Right kidney (tissue), 9 donors: ENCODE measurements at places on chromosomes 5 and 9.

DNA sequence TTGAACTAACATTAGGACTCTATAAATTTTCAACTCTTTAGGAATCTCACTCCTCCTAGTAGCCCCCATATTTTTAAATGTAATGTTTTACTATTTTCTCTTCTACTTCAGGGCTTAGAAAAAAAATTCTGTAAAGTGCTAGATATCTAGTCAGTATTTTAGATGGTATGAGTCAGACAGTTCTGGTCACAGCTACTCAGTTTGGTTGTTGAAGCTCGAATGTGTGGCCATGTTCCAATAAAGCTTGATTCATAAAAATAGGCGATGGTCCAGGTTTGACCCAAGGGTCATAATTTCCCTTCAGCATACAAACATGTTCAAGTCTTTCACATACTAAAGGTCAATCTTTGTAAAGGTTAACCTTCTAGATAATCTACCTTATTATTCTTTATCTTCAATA, 566.0 kb upstream of the CDH18 start:
- DNase-seq = no peak

DNA sequence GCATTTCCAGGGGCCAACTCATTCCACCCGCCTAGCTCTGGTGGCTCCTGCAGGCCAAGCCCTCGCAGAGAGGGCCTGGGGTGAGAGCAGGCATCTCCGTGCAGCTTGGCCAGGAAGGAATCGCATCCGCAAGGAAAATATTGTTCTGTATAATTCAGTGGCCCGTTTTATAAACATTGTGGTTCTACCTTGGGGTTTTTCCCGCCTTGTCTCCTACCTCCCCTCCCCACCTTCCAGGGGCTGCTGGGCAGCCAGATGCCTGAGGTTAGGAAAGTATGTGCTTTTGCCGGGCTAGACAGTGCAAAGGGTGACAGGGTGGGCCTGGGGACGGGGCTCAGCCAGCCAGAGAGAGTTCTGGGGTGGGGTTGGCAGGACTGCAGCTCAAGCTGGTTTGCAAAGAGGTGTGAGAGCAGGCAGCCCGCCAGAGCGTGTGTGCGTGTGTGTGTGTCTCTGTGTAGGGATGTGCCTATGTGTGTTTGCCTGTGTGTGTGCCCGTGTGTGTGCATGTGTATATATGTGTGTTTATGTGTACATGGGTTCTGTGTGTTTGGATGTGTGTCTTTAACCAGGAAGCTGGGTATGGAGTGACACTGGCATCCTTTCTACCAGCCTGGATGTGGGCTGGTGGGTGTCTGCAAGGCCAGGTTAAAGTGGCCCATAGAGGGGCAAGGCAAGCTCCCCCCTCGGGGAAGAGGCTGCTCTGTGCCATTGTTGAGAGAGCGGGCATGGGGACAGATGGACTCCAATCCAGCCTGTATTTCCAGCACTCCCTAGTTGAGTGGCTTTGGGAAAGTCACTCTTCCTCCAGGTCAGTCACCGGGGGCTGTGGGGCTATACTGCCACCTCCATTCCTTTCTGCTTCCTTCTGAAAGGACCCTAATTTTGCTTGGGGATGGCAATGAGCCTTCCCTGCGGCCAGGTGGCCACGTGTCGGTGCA, 10.6 kb upstream of the SLC2A6 start:
- no peak for DNase-seq

DNA sequence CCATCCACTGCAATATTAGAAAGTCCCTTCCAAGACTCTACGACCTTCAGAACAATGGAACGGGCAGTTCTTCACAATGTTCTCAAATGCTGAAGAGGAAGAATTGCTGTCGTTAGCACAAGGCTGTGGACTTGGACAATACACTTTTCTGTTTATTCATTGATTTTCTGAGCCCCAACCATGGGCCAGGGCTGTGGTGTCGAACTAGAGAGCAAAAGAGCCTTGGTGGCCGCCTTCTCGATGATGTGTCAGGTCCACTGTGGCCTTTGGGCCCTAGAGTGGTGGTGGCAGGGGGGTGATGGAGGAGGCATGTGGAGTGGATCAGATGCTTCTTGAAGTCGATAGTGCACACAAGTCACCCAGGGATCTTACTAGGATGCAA, 18.5 kb upstream of the KIF12 start:
- DNase-seq = no peak

DNA sequence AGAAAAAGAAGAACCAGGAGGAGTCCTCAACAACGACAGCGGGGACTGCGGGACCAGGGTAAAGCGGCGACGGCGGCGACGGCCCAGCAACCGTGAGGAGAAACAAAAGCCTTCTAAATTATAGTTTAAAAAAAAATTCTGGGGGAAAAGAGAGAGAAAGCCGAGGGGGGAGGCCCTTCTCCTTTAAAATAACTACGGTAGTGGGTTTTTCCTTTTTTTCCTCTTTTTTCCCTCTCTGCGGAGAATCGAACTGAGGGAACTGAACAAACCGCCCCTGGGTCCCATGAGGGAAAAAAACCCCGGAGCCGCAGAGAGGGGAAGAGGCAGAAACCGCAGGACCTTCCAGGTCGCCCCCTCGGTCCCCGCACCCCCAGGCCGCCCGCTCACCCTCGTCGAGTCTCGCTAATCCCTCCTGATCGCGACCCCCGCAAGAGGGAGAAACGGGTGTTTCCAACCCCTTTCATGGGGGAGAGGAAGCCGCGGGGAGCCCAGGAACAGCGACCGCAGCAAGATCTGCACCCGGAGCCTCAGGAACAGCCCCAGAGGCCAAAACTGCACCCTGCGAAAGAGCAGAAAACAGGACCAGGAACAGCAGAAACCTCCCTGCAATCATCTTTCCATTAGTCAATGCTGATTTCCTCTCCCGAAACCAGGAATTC, 453 bp downstream of the CPEB4 start:
- DNase-seq = no peak

GRCh38 chr5:43410414-43410813, 1.8 kb downstream of the CCL28 start:
- DNase-seq = no peak
